ENCODE measurements at places on chromosomes 2 and 18. TPM values are rescaled to one million over a fixed set of nuclear protein-coding genes. Genes with fewer than 3 reads are reported as not detected.

DNA sequence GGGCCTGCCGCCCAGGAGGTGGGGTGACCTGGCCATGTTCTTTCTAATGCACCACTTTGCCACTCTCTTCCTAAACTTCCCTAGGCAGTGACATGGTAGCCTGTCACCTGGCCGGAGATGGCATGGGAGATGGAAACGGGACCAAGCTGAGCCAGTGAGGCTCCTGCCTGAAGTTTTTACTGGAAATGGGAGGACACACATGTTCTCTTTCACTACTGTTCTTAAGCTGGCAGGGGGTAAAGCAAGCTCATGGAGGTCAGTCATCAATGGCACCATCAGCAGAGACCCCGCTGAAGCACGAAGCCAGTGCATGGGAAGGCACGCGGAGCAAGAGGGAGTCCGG, 50.7 kb downstream of the ATIC start:
- no peaks in the 10 kb centered on the region for H3K27me3 ChIP-seq
- DNase-seq: no peak
- H3K36me3 ChIP-seq: peaks cover 71% of the 10 kb centered on the region
- no peak overlapping the region for H3K27ac ChIP-seq
- H3K4me1 ChIP-seq: no peaks in the 10 kb centered on the region

SLC40A1 gene
- total RNA-seq: 231 TPM

GRCh38 chr18:31454066-31454708, 6.6 kb downstream of the DSG3 start:
- no peak for DNase-seq
- no peak overlapping the region for H3K27ac ChIP-seq
- no peak overlapping the region for H3K4me3 ChIP-seq
- H3K4me1 ChIP-seq: no peaks in the 10 kb centered on the region

DNA sequence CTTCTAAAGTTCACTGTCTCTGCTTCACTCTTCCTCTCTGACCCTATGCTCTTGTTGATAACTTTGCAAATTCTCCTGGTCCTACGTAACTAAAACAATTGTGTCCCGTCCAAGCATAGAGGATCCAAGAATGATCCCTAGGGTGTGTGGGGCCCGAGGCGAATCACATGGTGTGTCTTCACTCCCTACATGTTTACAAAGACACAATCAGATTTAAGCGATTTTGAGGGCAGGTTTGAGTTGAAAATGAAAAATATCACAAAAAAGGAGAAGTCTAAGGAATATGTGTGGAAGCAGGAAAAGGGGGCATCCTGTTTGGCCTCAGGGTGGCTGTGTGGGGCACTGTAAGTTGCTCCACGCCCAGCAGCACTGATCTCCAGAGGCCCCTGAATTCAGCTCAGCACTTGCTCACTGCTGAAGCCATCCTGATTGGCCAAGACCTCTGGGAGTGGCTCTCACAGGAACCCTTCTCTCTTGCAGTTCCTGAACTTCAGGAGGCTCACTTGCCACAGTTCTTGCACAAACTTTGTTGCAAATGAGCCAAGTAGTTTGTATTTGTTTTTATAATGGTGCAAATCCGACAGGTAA, 363.6 kb downstream of the ZNF521 start:
- H3K27me3 ChIP-seq: peaks cover 2% of the 10 kb centered on the region
- no peaks in the 10 kb centered on the region for H3K4me1 ChIP-seq
- no peak overlapping the region for H3K27ac ChIP-seq
- H3K4me3 ChIP-seq: no peak overlapping the region
- DNase-seq: no peak
- no peaks in the 10 kb centered on the region for H3K36me3 ChIP-seq

DNA sequence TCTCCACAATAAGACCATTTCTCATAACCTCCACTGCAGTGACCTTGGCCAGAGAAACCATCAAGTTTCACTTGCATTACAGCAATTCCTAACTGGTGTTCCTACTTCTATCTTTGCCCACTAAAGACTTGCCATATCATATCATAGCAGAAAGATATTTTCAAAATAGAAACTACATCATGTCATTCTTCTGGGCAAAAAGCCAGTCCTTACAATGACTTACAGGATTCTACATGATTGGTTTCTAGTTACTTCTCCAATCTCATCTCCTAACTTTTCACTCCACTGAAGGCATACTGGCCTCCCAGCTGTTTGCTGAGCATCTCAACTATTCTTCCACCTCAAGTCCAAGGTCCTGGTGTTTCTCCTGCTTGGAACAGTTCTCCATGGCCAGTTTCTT, 151.4 kb downstream of the HNMT start:
- no peak overlapping the region for H3K27ac ChIP-seq
- no peaks in the 10 kb centered on the region for H3K36me3 ChIP-seq
- H3K27me3 ChIP-seq: no peaks in the 10 kb centered on the region
- H3K4me1 ChIP-seq: peaks cover 6% of the 10 kb centered on the region
